Mucosa of descending colon (tissue), 3 donors: ENCODE measurements at places on chromosomes 1 and 21. TPM values are rescaled to one million over a fixed set of nuclear protein-coding genes. Genes with fewer than 3 reads are reported as not detected.

DNA sequence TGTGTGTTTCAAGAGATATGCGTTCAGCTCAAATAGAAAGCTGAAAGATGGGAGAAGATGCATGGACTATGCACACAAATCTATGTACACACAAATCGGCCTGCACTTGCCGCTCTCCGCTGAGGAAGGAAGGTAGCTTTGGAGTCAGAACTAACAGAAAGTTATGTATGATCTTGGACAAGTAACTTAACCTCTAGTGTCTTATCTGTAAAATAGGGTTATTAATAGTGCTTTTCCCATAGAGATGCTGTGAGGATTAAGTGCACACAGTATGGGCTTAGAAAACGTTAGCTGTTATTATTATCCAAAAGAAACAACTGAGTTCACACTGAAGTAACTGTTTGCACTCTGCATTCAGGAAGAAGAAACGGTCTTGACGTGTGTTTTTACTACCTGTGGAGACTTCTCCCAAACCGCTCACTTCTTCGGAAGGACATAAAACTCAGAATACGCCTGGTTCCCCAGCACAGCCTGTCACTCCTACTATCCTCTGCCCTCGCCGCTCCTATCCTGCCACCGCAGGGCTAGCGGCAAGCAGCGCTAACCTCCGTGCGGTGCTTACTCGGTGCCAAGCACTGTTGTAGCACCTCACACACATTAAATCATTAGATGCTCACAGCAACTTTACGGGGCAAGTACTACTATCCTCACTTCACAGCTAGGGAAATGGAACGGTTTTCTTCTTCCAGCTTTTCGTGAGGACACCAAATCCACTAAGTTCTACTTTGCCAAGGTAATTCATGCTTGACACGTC, 1.3 kb downstream of the TGFBR3 start:
- no peak for DNase-seq

PTPRF gene
- 752 TPM for total RNA-seq

DNA sequence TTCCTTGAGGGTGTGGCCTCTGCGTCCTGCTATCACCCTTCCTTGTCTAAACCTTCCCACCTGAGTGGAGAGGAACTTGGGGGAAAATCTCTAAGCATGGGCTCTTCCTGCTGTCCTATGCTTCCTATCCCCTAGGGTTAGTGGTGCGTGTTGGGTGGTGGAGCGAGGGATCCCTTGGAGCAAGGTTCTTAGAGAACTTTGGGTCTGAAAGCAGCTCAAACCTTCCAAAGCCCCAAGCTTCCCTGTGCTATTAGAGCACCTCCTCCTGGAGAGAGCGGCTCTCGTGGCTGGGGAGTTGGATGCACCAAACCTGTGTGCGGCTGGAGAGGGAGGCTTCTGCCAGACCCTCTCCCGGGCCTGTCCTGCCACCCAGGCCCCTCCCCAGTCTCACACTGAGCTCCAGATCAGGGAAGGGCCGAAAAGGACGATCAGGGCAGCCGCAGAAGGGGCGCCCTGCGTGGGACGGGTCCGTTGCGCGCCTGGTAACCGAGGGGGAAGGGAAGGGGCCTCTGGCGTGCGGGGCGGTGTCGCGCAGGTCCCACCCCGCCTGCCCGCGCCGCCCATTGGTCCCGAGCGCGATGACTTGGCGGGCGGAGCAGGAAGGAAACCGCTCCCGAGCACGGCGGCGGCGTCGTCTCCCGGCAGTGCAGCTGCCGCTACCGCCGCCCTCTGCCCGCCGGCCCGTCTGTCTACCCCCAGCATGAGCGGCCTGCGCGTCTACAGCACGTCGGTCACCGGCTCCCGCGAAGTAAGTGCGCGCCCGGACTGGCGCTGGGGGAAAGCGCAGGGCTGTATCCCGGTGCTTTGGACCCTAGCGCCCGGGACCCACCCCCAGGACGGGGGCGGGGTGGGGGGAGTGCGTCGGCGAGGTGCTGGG, at the start of gene SH3BGRL3:
Gene SH3BGRL3, plus strand, starts transcription at position 631 of the 877 bp plus-strand sequence. Its CDS starts 70 bp downstream, at position 701.
- DNase-seq, result peak; percentile 95

FRRS1 gene
- total RNA-seq, result 38.0 TPM

DNA sequence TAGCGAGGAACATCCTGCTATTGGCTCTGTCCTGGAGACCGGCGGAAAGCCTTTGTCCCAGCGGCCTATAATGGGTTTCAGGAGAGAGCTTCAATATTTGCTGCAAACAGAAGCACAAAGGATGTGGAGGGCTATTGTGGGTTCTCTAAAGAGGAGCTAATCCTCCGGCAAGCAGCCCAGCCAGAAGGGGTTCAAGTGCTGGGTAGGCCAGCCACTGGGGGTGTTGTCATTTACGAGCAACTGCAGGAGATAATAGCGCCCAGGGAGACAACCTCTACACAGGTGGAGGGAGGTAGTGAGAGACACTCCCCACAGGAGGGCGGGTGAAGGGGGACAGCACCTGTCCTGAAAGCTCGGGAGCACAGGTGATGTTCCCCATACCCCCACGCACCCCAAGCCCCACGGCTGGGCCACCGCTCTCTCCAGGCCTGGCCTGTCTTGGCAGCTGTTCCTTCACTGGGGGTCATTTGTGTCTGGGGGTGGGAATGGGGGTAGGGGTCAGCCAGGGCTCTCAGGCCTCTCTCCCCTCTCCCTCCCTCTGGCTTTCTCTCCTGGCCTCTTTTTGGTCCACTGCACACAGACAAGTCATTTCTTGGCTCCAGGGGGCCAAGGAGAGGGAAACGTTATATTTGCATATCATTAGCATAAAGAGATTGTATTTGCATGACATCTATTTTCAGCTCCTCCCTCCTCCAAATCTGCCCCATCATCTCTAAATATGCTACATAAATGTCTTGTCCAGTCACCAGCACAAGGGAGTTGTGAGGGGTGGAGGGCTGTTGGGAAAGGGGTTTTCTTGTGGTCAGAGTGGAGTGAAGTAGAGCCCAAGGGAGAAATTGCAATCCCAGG, 22.0 kb upstream of the SLC26A9 start:
- DNase-seq, result no peak

KIF17 gene
- total RNA-seq, result 0.20 TPM

DNA sequence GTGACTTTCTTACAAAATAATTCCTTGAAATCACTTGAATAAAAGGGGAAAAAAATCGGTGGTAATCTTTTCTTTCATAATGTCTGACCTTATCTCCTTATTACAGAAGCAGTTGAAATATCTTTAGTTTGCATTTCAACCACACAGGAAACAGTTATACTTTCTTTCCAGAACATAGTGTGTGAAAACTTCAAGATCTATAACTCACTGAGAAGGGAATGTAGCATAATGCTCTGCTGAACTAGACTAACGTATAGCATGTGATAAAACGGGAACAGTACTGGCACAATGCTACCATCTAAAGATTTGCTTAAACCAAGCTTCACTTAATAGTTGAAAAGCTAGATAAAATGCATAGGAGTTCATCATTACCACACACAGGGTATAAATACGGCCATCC, 45.0 kb downstream of the VAV3 start:
- no peak for DNase-seq

- DNase-seq, result no peak
These were observed 15.5 kb downstream of the MEAF6 start for GRCh38 chr1:37498872-37499617.

DNA sequence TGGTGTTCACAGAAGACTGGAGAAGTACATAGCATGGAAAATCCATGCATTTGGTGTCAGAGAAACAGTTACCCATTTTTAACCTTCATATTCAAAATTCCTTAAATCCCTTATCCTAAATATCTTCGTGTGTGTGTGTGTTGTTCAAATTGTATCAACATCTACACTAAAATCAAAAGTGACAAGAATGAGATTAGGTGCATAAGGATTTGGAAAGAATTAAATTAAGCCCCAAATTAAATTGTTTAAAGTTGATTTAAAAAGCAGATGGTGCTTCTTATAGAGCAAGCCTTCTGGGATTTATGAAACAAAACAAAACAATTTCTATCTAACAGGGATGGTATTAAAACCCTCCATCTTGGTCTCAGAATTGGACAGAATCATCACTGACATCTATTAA, 4.7 kb downstream of the RSPH1 start:
- DNase-seq, result no peak
